Stimulated activated naive CD4-positive, alpha-beta T cell treated with Interleukin-2 at 50 U/mL for 16 hours (primary cell): ENCODE measurements at places on chromosomes 5 and 9.

GRCh38 chr9:120933310-120934055 lies 6.9 kb upstream of the TRAF1 start:
- DNase-seq, result no peak

DNA sequence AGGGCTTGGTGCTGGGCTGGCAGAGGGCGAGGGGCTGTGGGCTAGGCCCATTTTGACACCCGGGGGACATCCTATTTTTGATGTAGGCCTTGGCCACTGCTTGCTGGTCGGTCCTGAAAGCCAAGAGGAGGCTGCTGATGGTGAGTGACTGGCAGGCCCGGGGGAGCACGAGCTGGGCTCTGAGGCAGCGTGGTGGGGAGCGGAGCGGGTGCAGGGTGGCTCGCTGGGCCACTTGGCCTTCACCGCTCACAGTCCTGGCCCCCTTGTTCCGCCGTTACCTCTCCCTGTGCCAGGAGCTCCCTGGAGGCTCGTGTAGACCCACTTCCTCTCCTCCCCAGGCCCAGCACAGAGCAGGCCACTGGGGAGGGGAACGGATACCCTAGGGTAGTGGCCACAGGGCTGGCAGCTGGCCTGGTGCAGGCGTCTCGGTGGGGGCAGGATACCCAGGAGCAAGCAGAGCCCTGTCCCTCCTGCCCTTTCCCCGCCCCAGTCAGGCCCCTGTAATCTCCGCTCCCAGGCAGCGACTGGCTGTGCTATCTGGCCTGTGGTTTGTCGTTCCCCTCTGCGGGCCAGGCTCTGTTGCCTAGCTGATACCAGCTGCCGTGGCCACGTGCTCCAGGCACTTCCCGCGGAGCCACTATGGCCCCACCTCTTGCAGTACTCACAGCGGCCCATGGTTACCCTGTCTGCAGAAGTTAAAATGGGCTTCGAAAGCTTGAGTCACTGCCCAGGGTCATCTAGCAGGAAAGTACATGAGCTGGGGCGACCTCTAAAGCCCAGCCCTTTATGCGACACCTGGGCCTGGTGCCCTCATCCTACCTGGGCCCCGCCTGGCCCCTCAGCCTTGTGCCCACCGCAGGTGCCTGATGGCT lies 11.7 kb upstream of the DOLPP1 start:
- DNase-seq, result peak; percentile 14

DNA sequence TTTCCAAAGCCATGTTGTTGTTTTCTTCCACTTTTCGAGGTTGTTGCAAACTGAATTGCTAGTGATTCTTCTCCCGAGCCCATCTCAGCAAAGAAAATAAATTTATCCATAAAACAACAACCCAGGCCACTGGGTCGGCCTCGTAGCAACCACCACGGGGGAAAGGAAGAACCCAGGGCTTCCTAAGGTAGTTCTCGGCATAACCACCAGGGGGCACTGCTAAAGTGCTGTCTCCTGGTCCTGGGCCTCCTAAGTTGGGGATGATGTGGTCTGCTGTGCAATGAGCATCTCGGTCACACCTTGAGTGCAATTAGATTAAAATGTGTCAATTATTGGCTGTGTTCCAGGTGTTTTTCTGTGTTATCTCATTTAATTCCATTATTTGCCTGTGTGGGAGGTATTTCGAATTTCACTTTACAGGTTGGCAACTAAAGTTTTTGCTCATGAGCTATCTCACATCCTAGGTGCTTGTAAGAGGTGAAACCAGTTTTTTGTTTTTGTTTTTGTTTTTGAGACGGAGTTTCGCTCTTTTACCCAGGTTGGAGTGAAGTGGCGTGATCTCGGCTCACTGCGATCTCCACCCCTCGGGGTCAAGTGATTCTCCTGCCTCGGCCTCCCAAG lies 102.8 kb upstream of the DAP start:
- DNase-seq, result peak; percentile 21

GRCh38 chr5:124337996-124338395 lies 408.4 kb downstream of the ZNF608 start:
- DNase-seq, result no peak

GRCh38 chr9:94714494-94714893 lies 12.0 kb upstream of the AOPEP start:
- DNase-seq, result no peak

DNA sequence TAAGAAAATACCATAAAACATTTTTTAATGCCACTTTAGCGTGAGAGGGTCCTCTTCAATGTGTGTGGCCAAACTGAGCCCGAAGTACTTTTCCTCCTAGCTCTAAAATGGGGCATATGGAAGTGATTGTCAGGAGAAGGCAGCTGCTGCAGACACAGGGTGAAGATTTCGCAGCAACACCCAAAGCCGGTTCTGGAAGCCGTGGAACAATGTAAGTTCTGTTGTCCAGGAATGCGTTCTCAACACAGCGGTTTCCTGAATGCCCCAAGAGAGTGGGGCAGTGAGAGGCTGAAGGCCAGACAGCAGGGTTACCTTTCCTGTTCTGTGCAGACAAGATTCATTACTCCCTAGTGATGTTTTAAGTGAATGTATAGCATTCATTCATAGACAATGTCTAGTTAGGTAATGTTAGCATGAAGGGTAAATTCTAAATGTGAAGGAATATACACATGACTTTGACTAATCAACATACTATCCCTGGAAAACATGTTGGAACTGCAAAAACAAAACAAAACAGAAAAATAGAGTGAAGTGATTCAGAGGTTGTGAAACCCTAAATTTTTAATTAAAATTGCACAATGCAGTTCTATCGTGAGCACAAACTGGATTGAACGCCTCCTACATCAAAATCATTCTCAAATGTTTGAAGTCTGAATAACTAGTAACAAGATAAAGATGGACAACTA lies 197.0 kb upstream of the SEMA6A start:
- no peak for DNase-seq

- DNase-seq, result no peak
These were observed 57.5 kb upstream of the NCS1 start for GRCh38 chr9:130114741-130115140.
